Upper lobe of right lung (tissue), 1 donor: ENCODE measurements at places on chromosomes 4 and X. TPM values are rescaled to one million over a fixed set of nuclear protein-coding genes. Genes with fewer than 3 reads are reported as not detected.

- no peak for DNase-seq
Observed at GRCh38 chr4:149549911-149550310, 265.7 kb downstream of the IQCM start.

GRCh38 chrX:101290957-101291603 lies at the start of gene TAF7L:
Gene TAF7L, minus strand, starts transcription at chrX:101291334. Its CDS starts 3,791 bp downstream, at chrX:101287543.
- DNase-seq: no peak

DNA sequence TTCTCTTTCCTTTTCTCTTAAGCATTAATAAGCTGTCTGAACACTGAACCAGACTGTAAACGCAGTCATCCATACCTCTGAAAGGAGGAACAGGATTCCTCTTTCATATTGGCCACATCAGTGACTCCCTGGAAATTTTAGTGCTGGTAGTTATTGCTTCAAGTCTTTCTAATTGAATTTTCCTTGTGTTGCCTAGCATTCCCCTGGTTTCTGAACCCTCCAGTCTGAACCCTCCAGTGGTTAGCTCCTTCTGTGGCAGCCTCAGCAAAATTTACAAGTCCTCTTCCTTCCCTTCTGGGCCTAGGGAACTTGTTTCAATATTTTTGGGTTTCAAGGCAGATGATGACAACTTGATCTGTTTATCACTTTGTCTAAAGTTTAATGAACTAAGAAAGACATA lies 7.9 kb downstream of the SPARCL1 start:
- DNase-seq: no peak

GRCh38 chrX:85995641-85996040 lies 51.7 kb downstream of the CHM start:
- no peak for DNase-seq

- DNase-seq: no peak
Observed at GRCh38 chrX:70289168-70289792, 447 bp downstream of the PDZD11 start.

DNA sequence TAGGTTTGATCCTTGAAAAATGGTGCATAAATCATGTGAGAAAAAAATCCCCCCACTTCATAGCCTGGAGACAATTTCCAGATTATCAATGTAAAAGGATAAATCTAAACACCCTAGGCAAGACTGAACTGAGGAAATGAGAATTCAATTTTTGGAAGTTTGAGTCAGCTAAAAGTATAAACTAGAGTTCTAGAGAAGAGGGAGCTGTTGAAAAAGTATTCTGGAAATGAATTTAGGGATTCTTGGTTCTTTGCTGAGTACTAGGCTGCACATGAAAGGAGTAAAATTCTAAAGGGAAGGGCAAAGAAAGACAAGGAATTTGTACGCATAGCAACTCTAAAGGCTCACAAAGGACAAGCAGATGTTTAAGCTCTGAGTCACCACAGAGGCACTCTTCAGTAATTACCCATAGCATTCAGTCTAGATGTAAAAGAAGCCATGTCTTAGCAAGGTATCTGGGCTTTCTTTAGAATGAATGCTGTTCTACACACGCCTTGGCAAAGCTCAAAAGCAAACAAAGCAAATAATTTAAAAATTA lies 896.5 kb downstream of the PDHA2 start:
- no peak for DNase-seq

- no peak for DNase-seq
Observed at GRCh38 chrX:67953658-67954057, 409.8 kb downstream of the AR start.

DNA sequence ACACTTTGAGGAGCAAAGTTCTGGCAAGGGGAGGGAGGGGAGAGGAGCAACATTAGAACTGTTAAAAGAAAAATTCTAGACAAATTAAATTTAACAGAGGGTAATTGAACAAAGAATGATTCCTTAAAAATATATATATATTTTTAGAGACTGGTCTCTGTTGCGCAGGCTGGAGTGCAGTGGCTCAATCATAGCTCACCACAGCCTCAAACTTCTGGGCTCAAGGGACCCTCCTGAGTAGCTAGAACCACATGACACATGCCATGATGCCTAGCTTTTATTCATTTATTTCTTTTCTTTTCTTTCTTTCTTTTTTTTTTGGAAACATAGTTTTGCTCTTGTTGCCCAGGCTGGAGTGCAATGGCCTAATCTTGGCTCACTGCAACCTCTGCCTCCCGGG lies 19.1 kb upstream of the SPINK2 start:
- no peak for DNase-seq

- no peak for DNase-seq
Observed at GRCh38 chrX:34961662-34962061, 19.1 kb downstream of the FAM47B start.

- DNase-seq: peak; percentile 67
Observed at GRCh38 chr4:41538017-41538733, at the start of gene LIMCH1. Gene LIMCH1, plus strand, starts transcription at chr4:41538157. Its CDS starts 67,839 bp downstream, at chr4:41605996.

GRCh38 chr4:167826281-167826680 lies 266.1 kb upstream of the ANXA10 start:
- DNase-seq: no peak

GRCh38 chr4:148292686-148293085 lies 149.5 kb downstream of the NR3C2 start:
- DNase-seq: no peak

GRCh38 chr4:2924286-2924685 lies 38.9 kb downstream of the NOP14 start:
- peak; percentile 57 for DNase-seq

- no peak for DNase-seq
Observed at GRCh38 chr4:25540734-25541133, 114.9 kb upstream of the SLC34A2 start.

GRCh38 chr4:48565362-48566033 lies 75.4 kb downstream of the ZAR1 start:
- no peak for DNase-seq

- no peak for DNase-seq
Observed at GRCh38 chrX:39508300-39508692, 589.5 kb downstream of the BCOR start.

DNA sequence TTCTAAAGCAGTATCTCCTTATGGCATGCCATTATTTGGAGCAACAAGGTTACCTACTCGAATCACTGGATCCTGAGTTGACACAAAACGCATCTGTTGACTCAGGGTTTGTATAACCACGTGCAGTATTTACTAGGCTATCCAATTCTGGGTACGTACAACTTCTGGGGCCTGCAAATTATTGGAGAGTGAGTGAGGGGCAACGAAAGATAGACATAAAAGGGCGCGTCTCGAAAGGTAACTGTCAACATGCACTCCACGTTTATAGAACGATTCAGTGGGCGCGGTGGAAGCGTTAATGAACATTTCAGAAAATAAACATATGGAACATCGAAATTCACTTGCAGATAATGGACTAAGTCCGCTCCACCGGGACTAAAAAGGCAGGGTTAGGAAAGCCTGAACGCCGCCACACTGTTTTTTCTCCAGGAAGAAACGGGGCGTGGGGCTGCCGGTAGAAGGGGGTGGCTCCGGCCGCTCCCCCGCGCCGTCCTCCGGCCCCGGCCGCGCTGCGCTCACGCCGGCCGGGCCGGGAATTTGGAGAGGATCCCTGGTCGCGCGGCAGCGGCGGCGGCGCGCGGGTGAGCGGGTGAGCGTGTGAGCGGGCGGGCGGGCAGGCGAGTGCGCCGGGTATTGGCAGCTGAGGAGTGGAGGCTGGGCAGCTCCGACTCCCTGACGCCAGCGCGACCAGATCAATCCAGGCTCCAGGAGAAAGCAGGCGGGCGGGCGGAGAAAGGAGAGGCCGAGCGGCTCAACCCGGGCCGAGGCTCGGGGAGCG lies at the start of gene SMAD1:
TSS of gene SMAD1 (plus strand) at position 690 of the 778 bp plus-strand sequence. CDS start 32,761 bp downstream, outside the sequence.
- DNase-seq: peak; percentile 93

ARSJ gene
- total RNA-seq: 13.6 TPM

SPANXN3 gene
- not detected for total RNA-seq
